ENCODE measurements at places on chromosomes 5 and 9. TPM values are rescaled to one million over a fixed set of nuclear protein-coding genes. Genes with fewer than 3 reads are reported as not detected.

- DNase-seq, result no peak
Measured at GRCh38 chr5:151950706-151951105, 26.1 kb upstream of the GLRA1 start.

The SECISBP2 gene
- 59.4 TPM for total RNA-seq

The BSPRY gene
- total RNA-seq, result 10.6 TPM

DNA sequence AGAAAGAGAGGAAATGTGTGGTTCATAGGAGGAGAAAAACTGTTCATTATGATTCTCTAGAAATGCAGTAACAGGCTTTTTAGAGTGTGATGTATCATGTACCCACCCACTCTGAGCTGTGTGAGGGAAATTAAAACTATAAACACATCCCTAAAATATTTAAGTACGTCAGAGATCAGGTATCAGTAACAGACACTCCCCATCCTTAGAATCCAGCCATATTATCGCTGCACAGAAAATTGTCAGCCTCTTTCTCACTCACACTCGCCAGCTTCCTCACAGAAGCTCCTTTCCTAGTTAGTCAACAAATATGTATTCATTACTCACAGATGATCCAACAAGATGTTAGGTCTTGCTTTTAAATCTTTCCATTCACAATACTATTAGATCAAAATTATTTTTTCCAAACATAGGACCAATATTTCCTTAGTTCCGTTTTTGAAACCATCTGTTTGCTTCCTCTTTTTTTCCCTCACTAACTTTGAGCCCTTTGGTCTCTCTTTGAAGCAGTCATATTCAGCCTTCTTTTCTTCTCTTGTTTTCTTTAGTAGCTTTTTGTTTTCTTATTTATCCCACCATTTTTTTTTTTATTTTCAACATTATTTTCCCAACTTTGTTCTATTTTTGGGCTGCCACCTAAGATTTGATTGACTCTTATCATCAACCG is 13.6 kb upstream of the MAST4 start:
- no peak for DNase-seq

DNA sequence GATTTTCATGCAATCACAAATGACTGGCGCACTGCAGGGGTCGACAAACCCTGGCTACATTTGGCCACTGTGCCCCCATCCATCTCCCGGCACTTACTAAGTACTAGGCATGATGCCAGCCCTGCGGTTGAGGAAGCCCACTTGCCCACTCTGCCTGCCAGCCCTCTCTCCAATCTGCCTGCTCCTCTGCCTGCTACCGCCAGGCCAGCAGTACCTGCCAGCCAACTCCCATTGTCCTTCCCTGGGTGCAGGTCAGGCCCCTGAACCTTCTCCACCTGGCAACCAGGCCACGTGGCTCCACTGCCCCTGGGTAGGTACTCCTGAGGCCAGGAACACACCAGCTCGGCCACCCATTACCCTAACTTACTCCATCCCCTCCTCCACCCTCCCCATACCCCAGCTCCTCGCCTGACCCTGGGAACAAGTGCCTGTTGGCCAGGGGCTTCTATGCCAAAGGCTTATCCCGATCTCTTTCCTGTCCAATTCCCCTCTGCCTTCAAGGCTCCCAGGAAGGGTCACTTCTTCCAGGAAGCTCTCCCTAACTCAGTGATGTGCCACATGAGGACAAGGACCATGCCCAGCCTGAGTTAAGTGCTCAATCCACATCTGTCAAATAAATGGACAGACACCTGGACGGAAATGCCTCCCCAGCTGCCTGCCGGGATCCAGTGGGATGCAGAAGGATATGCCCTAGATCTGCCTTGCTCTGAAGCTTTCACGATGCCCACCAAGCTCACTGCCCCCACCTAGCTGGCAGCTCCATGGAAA is 6.6 kb downstream of the EEIG1 start:
- DNase-seq, result peak; percentile 36

All from activated naive CD8-positive, alpha-beta T cell treated with anti-CD3 and anti-CD28 coated beads, Interleukin-2, amount 10 ng/mL, durations not matched to agents 7 days and 5 days (primary cell).